ENCODE measurements at places on chromosomes 4 and X.

DNA sequence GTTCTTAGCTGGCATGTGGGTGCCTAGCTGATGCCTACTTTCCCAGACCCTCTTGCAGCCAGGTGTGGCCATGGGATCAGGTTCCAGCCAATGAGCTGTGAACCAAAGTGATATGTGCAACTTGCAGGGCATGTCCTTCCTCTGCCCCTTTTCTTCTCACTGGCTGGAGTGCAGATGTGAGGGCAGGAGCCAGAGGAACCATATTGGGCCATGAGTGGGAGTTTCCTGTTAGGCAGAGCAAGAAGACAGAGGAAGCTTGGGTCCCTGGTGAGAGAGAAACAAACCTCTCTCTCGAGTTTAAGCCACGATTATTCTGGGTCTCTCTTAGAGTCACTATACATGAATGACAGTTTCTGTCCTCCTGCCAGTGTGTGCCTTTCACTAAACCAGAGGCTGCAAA, 120.4 kb upstream of the STX18 start:
- DNase-seq, result no peak

DNA sequence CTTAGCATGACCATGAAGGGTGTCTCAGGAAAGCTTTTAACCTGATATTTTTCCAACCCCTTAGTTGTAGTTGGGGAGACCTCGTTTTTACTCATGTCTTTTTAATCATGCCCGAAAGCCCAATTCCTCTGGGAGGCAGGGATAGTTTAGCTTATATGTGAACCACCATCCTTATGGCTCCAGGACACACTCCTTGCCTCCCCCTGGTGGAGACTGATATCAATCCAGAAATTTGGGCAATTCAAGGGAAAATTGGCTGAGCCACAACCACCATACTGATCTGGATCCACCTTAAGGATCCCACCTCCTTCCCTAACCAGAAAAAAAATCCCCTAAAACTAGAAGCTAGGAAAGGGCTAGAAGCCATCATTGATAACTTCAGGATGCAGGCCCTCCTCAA, 13.4 kb upstream of the COL25A1 start:
- no peak for DNase-seq

GRCh38 chr4:2535376-2536192, 863 bp upstream of the FAM193A start:
- peak; percentile 33 for DNase-seq

GRCh38 chr4:67933755-67934154, 29.5 kb downstream of the TMPRSS11A start:
- no peak for DNase-seq

GRCh38 chr4:164215113-164215741, 538.7 kb upstream of the SMIM31 start:
- DNase-seq, result no peak

- no peak for DNase-seq
Observed at GRCh38 chrX:12896935-12897334, 9.5 kb upstream of the TLR8 start.

GRCh38 chrX:117570160-117570559, 546.5 kb downstream of the KLHL13 start:
- DNase-seq, result no peak

DNA sequence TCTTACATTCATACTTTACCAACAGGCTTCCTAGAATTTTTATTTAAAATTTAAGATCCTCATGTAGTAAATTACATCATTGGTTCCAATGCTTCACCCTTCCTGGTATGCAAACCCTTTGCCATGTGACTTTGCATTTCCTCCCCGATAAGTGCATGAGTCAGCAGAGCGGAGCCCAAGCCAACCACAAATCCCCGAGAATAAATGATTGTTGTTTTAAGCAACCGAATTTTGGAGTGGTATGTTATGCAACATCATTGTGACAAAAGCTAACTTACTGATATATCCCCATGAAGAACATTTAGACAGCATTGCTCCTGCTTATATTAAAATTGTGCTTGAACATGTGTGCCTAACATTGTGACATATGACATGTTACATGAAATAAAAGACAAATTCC, 199.4 kb upstream of the DDX53 start:
- no peak for DNase-seq

DNA sequence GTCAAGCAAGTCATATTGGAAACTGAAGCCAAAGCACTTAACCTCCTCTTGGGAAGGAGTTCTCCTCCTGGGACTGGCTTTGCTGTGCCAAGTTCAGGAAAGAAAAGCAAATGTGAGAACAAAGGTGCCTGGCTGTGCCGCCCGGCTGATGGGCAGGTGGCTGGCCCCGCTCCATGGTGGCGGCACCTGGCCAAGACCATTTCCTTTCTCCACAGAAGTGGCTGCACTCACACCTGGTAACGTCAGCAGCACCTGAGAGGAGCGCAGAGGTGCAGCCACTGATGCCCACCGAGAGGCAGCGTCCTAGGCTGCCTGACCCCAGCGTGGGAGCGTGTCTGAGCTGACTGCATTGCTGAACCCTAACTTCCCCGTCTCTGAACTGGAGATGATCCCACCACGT, 54.3 kb downstream of the DCTD start:
- DNase-seq, result no peak

DNA sequence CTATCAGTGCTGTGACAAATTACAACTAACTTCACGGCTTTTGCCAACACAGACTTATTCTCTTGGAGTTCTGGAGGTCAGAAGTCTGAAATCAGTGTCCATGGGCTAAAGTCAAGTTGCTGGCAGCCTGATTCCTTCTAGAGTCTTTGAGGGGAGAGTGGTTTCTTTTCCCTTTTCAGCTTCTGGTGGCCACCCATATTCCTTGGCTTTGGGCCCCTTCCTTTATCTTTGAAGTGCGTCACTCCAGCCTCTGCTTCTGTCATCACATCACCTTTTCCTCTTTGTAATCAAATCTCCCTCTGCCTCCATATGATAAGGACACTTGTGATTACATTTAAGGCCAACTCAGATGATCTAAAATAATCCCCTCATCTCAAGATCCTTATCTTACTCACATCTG, 9.0 kb downstream of the FAM114A1 start:
- no peak for DNase-seq

DNA sequence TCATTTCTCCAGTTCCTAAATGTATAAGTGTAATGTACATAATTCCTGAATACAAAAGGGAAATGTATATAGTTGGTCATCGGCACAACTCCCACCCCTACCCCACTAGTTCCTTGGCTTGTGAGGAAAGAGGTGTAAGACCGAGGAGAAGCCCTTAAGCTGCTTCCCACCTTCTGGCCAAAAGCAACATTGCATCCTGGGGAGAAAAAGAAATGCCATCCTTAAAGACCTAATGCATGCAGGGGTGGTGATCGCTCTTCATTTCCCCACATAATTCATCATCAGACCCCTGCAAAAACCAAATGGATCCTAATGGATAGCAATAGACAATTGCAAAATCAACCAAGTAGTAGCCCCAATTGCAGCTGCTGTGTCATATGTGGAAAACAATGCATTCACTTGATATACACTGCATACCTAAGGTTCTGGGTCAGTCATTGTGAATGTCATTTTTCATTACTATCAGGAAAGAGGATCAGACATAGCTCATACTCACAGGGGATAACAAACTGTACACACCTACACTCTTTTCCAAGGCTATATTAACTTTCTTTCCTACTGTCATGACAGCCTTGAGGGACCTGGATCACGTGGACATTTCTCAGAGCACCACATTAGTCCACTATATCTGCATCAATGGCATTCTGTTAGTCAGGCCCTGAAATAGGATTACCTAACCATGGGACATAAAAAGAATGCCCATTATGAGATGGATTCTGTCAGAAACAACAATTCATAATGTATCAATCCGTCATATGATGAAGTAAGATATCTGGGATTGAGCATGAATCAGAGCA, 31.7 kb upstream of the NFXL1 start:
- no peak for DNase-seq

DNA sequence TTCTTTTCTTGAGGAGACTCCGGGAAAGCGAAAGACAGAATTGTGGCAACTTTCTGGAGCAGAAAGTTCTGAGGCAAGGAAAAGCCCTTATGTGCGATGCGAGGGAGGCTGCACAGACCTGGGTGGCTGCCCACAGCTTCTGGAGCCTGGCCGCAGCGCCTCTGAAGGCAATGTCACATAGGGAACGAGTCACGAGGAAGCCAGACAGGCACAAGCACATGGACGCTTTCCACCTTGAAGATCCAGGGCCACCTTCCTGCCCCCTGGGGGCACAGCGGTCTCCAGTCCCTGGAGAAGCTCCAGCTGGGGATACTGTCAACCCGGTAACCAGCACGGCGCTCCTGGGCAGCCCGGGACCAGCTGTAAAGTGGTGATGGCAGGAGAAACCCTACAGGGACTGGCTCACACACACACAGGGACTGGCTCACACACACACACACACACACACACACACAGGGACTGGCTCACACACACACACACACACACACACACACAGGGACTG, 69.8 kb downstream of the MTNR1A start:
- no peak for DNase-seq

- no peak for DNase-seq
Observed at GRCh38 chr4:37757761-37758160, 68.7 kb upstream of the PGM2 start.

DNA sequence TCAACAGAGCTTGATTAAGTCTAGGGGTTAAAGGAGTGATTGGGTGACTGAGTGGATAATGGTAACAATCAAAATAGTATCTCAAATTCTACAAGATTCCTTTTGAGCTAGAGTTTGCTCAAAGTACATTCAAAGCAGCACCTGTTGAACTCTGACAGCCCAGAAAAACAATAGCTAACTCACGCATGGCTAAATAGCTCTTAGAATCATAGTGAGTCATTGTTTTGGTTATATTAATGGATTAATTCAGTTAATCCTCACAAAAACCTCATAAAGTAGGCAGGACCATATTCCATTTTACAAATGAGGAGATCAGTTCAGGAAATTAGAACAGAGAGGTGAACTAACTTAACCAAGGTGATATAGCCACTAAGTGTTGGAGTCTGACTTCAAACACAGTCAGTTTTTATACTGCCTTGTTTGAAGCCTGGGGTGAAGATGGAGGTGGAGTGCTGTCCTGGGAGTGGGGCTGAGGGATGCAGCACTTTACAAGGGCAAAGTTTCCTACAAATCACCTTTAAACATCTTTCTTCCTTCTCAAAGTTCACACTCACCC, 35.9 kb upstream of the PPM1K start:
- DNase-seq, result no peak

GRCh38 chrX:19863212-19863856, 24.1 kb downstream of the SH3KBP1 start:
- no peak for DNase-seq

- DNase-seq, result no peak
Observed at GRCh38 chrX:16484338-16484737, 165.6 kb upstream of the S100G start.

GRCh38 chrX:107978707-107979307, 3.4 kb downstream of the TEX13B start:
- DNase-seq, result no peak

GRCh38 chrX:101485212-101485949, at the start of gene ARMCX4:
Gene ARMCX4 (plus strand): TSS chrX:101485456. CDS start chrX:101488590, 3,134 bp downstream.
- DNase-seq, result peak; percentile 0

DNA sequence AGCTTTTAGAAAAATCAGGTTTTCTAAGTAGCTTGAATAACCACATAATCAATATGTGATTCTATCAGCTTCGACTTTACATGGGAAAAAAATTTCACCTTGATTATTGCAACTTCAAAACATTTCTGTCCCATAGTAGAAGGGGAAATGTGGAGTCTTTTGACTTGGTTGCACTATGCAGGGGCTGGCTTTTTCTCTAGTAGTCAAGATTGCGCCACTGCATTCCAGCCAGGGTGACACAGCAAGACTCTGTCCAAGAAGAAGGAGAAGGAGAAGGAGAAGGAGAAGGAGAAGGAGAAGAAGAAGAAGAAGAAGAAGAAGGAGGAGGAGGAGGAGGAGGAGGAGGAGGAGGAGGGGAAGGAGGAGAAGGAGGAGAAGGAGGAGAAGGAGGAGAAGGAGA, 84.9 kb downstream of the MAML3 start:
- DNase-seq, result no peak

Data from activated naive CD4-positive, alpha-beta T cell (primary cell).